Activated CD8-positive, alpha-beta memory T cell treated with anti-CD3 and anti-CD28 coated beads for 48 hours (primary cell): ENCODE measurements at places on chromosomes 6 and 20.

DNA sequence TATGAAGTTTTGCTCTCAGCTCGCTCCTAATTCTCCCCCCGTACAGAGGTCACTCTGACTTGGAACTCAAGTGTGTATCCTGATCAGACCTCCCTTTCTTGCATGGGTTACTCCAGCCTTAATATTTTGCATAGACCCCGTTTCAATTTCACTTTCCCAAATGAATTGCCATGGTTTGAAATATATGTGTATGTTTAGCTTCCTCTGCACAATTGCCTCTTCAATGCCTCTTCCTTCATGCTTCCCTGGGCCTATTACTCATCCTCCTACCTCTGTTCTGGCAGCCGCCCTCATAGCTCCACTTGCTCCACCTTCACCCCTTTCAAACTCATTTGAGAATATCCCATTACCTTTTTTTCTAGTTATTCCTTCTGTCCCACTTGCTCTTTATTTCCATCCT, 90.0 kb upstream of the SAMD5 start:
- DNase-seq, result no peak

GRCh38 chr6:128882991-128883611, at the start of gene LAMA2:
TSS of gene LAMA2 (plus strand) at chr6:128883138. CDS start at chr6:128883246, 108 bp downstream.
- DNase-seq, result no peak

- no peak for DNase-seq
These were observed 5.7 kb upstream of the RBPJL start for GRCh38 chr20:45300961-45301360.

DNA sequence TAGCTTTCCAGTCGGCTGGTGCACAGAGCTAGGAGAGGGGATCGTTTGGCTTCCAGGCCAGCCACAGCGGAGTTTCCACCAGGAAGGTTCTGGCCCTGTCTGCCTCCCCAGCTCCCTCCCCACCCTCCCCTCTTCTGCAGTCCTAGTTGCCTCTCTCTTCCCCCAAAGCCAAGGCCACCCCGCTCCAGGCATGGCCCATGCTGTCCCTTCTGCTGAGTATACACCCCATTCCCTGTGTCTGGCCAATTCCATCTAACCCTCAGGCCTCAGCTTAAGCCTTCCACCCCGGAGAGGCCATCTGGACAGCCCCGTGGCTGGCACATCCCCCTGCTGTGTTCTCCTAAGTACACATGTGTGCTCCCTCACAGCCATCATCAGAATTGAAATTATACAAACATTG, 167.4 kb downstream of the CDH4 start:
- DNase-seq, result no peak
